ENCODE measurements at places on chromosomes 16 and 17.

DNA sequence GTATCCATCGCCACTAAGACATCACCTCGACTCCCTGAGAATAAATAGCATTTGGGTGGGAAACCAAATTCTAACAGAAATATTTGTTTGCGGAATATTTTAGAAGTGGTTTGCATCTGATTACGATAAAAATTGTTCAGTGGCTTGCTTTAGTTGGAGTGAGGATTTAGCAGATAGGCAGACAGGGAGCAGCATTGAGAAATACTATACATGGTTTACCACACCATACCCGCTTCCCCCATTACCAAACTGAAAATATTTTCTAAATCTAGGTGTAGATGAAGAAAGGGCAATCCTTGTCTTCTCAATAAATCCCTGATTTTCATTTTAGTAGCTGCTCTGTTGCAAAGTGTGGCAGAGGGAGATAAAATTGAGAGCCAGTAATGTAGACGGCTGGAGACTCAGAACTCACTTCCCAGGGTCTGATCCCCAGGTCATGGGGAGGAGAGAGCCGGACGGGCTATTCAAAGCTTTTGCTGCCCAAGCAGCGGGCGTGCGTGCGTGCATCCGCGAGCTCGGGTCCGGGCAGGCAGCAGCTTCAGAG, 808 bp upstream of the BAHCC1 start:
- DNase-seq, result no peak

DNA sequence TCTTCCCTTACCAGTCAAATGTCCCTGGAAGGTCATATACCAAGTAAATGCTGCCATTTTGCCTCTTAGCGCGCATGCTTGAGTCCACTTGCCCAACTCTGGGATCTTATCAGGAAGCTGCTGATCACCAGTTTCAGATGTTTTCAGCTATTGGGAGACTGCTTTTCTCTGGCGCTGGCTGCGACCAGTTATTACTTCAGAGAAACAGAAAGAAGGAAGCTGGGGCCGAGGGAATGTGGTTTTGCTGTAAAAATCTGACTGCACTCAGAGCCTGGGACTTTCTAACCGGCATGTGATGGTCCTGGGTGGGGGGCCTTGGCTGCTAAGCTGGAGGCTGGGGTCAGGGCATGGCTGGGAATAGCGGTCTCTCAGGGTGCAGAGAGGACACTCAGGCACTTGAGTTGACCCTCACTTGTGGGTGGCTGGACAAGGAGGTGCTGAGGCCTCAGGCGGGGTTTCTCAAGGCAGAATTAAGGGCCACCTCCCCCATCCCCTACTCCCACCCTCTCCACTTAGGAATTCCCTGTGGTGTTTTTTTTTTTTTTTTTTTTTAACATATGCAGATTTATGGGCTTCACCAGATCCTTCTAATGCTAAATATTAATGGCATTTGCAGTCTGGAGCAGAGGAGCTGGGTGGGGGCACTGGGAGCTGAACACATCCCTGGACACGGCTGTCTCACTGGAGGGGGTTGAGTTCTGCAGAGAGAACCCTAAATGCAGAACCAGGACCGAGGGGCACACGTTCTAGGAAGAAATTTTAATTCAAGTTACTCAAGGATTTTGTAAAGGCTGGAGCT, 145.8 kb downstream of the CYLD start:
- no peak for DNase-seq

- DNase-seq, result no peak
Measured at GRCh38 chr17:17942846-17943245, 29.4 kb downstream of the TOM1L2 start.

DNA sequence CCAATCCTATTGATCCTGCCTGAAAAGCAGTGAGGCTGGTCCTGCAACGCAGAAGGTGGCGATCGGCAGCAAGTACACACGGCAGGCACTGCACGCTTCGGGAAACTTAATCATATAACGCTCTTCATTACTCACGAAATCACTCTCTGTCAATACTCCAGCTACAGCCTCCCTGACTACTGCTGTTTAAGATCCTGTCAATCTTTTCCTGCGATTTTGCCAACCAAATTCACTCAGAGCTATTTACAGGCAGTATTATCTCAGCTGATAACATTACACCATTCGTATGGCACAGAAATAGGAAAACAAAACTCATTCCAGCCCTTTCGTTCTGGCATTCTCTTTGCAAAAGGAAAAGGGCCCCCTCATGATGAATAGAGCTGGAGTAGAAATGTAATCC, 262.4 kb upstream of the CDH8 start:
- DNase-seq, result no peak

DNA sequence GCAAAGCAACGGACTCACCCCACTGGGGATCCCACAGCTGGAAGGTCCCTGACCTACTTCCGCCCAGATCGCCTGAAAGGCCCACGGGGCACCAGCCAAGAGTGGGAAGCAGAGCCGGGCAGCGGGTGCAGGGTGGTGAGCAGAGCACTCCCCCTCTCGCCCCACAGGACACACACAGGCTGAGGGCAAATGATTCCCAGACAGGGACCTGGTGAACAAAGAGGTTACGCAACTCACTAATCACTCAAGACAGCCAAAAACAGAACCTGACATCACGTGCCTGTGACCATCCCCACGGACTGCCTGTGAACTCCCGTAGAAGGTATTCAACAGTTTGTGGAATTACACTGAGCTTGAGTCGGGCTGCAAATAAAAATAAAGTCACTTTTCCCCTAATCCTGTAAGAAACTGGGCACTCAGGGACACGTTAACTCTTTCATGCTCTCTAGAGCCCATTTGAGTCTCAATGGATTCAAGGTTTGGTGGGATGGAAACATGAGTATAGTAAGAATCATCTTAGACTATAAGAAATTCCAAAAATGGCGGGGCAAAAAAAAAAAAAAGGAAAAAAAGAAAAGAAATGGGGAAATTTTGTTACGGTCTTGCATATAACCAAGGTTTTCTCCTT, 396.1 kb downstream of the SOX9 start:
- DNase-seq, result no peak

DNA sequence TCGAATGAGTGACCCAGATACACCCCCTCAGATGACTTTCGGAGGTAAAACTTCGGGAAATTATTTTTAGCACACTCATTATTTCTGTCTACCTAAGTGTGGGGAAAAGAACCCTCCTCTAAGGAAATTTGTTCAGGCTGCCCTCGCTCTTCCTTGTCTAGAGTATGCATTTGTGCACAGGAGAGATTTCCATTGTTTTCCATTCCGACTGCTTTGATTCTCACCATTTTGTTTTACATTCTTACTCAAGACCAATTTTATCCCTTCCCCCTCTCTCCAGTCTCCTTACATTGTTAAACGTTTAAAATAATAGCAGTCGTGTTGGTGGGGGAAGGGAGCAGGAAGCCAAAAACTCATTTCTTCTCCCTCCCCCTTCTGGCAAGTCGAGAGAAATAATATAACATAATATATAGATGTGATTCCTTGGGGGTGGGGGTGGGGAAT, 1.5 kb upstream of the CHD3 start:
- no peak for DNase-seq

DNA sequence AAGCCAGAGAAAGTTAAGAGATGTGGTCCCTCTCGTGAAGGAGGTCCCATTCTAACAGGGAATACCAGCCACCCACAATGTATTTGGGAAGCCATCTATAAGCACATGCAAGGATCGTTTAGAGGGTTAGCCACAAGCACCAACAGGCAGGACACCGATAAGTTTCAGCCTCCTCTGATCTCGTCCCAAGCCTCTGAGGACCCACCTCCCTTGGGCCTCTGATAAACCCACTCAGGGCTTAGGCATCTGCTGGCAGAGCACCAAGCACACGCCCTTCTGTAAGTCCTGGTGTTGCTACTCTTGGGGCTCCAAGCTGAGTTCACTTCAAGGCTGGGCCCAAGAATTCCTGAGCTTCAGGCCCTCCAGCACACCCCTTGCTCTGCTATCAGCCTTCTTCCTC, 5.4 kb upstream of the PNPO start:
- no peak for DNase-seq

DNA sequence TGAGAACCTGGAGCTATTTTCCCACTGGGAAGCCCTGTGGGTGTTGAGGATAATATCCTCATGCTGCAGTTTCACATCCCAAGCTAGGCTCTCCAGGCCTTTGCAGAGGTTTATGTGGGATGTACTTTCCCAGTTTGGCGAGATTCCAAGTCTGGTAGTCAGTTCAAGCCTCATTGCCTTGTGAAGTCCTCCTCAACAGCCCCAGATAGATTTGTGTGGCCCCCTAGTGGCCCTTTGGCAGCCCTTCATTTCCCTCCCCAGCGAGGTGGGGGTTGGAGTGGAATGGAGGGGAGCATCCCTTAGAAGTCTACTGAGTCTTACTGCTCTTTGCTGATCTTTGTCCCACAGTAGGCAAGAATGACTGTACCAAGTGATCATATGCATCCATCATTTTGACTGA, 137.9 kb downstream of the CDH11 start:
- DNase-seq, result no peak

Measured in activated CD8-positive, alpha-beta memory T cell treated with anti-CD3 and anti-CD28 coated beads for 24 hours (primary cell).